ENCODE measurements at places on chromosomes 12 and 14.

GRCh38 chr12:2628401-2628800 is 166.4 kb upstream of the FKBP4 start:
- H3K36me3 ChIP-seq = no peaks in the 10 kb centered on the region
- no peak for DNase-seq
- H3K27ac ChIP-seq = no peak overlapping the region
- no peaks in the 10 kb centered on the region for H3K4me1 ChIP-seq
- peaks cover 26% of the 10 kb centered on the region for H3K27me3 ChIP-seq

DNA sequence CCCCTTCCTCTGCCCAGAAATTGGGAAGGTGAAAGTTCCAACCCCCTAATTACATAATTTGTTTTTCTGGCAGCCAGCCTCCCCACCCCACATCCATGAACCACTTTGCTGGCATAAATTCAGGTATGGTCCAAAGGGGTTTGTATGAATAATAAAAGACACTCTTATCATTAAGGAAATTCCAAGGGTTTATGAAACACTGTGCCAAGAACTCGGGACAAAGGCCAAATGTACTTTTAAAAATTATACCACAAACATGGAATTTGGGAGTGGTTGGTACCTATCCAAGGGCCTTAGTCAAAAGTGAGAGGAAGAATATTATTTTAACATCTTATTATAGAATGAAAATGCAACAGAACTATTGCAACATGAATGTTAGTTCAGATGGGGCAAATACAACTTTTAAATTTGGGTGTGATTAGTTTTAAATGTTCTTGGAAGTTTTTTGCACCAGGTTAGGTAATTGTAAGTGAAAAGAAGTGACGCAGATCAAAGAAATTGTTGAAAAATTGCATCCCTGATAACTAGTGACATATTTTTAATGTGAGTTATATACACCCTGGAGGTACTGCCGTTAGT is 217.8 kb downstream of the TMEM117 start:
- no peaks in the 10 kb centered on the region for H3K36me3 ChIP-seq
- H3K4me1 ChIP-seq = no peaks in the 10 kb centered on the region
- no peaks in the 10 kb centered on the region for H3K27me3 ChIP-seq
- no peak overlapping the region for H3K4me3 ChIP-seq

GRCh38 chr14:88829188-88829587 is 4.7 kb downstream of the TTC8 start:
- H3K4me3 ChIP-seq = no peak overlapping the region
- peaks cover 7% of the 10 kb centered on the region for H3K27me3 ChIP-seq
- no peaks in the 10 kb centered on the region for H3K36me3 ChIP-seq
- H3K27ac ChIP-seq = no peak overlapping the region
- no peak for DNase-seq

GRCh38 chr14:90970167-90970600 is 90.3 kb downstream of the RPS6KA5 start:
- H3K36me3 ChIP-seq = peaks cover 63% of the 10 kb centered on the region
- peak overlapping the region; percentile 45 for H3K4me3 ChIP-seq
- H3K4me1 ChIP-seq = peaks cover 37% of the 10 kb centered on the region
- no peak for DNase-seq

DNA sequence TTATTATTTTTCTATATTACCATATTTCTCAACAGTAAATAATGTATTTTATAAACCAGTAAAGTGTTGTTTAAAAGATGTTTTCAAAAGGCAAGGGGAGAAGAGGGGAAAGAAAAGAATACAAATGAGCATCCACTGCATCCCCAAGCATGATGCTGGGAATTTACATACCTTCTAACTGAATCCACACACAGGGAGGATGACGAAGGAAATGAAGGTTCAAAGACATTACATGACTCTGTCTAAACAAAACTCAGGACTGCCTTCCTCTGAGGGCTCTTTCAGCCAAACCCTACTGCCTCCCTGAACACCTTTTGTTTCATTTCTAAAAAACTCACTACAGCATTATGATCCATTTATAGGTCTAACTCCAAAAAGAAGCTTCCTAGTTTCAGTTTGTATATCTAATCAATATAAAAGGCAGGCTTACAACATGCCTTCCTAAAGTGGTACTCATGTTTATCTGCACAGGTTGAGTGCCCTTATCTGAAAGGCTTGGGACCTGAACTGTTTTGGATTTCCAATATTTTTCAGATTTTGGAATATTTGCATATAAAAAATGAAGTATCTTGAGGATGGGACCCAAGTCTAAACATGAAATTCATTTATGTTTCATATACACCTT is 30.3 kb downstream of the DICER1 start:
- H3K4me1 ChIP-seq = peaks cover 9% of the 10 kb centered on the region
- no peak overlapping the region for H3K4me3 ChIP-seq
- DNase-seq = no peak
- no peak overlapping the region for H3K27ac ChIP-seq
- no peaks in the 10 kb centered on the region for H3K27me3 ChIP-seq

- no peak for DNase-seq
- H3K27ac ChIP-seq = no peak overlapping the region
- no peaks in the 10 kb centered on the region for H3K36me3 ChIP-seq
- H3K4me3 ChIP-seq = no peak overlapping the region
- H3K4me1 ChIP-seq = no peaks in the 10 kb centered on the region
- no peaks in the 10 kb centered on the region for H3K27me3 ChIP-seq
Observed at GRCh38 chr12:84148335-84148734, 764.3 kb downstream of the SLC6A15 start.

DNA sequence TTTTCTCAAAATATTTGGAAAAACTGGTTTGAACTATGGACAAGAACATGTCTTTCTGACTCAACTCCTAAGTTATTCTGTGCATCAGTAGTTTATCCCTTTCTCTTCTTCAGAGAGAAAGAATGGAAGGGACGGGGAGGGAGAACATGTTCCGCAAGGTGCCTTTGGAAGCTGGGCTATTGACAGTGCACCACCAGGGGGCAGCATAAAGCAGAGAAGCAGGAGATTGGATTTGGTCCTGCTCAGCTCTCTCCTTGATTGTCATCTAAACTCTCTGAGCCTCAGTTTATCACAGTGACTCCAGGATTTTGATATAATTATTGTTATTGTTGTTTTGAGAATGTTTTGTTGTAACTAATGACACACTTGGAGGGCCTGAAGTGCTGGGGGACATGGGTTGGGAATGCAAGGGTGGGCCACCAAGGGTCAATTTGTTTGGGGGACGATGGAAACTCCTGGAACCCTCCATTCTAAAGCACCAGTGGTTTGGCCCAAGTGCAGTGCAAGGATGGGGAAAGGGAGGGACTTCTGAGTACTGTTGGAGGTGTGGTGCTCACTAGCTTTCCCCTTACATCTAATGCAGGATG is 45.3 kb upstream of the ANO6 start:
- H3K36me3 ChIP-seq = peaks cover 2% of the 10 kb centered on the region
- no peaks in the 10 kb centered on the region for H3K4me1 ChIP-seq

DNA sequence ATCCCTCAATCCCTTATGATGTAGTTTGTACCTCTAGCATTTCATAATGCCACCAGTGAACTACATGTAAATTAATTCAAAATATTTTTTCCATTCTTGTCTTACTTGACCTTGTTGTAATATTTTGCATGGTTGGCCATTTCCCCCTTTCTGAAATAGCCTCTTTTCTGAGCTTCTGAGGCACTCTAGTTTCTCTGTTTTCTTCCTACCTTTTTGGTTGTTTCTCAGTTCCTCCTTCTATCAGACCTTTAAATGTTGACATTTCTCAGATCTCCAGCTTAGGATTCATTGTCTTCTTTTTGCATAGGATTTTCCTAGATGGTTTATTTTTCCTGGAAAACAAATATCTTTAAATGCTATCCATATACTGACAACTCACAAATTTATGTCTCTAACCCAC is 9.8 kb upstream of the RMST start:
- H3K27me3 ChIP-seq = no peaks in the 10 kb centered on the region
- no peaks in the 10 kb centered on the region for H3K4me1 ChIP-seq
- no peak overlapping the region for H3K27ac ChIP-seq
- H3K4me3 ChIP-seq = no peak overlapping the region
- H3K36me3 ChIP-seq = no peaks in the 10 kb centered on the region

GRCh38 chr12:66664076-66664475 is 14.8 kb downstream of the GRIP1 start:
- H3K27me3 ChIP-seq = peaks cover 12% of the 10 kb centered on the region
- DNase-seq = no peak
- no peak overlapping the region for H3K27ac ChIP-seq
- H3K36me3 ChIP-seq = no peaks in the 10 kb centered on the region
- no peaks in the 10 kb centered on the region for H3K4me1 ChIP-seq

GRCh38 chr14:50924843-50925242 is 19.4 kb downstream of the PYGL start:
- no peak overlapping the region for H3K27ac ChIP-seq
- H3K4me3 ChIP-seq = no peak overlapping the region
- DNase-seq = no peak
- H3K27me3 ChIP-seq = peaks cover 12% of the 10 kb centered on the region
- H3K36me3 ChIP-seq = no peaks in the 10 kb centered on the region
- no peaks in the 10 kb centered on the region for H3K4me1 ChIP-seq

DNA sequence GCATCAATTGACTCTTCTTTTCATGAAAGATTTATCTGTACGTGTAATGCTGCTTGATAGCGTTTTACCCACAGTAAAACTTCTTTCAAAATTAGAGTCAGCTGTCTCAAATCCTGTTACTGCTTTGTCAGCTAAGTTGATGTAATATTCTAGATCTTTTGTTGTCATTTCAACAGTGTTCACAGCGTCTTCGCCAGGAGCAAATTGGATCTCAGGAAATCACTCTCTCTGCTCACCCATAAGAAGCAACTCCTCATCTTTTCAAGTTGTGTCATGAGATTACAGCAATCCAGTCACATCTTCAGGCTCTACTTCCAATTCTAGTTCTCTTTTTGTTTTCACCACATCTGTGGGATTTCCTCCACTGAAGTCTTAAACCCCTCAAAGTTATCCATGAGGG is 9.5 kb downstream of the PCNX1 start:
- no peak for DNase-seq
- H3K36me3 ChIP-seq = peaks cover 43% of the 10 kb centered on the region
- peak overlapping the region; percentile 37 for H3K27ac ChIP-seq
- no peaks in the 10 kb centered on the region for H3K27me3 ChIP-seq

GRCh38 chr14:53851394-53852090 is 105.1 kb downstream of the BMP4 start:
- H3K27ac ChIP-seq = no peak overlapping the region
- no peak overlapping the region for H3K4me3 ChIP-seq
- no peaks in the 10 kb centered on the region for H3K27me3 ChIP-seq
- no peak for DNase-seq

GRCh38 chr12:131155131-131155530 is 201.4 kb downstream of the ADGRD1 start:
- no peak overlapping the region for H3K27ac ChIP-seq
- H3K4me3 ChIP-seq = no peak overlapping the region
- no peaks in the 10 kb centered on the region for H3K4me1 ChIP-seq
- H3K36me3 ChIP-seq = no peaks in the 10 kb centered on the region

DNA sequence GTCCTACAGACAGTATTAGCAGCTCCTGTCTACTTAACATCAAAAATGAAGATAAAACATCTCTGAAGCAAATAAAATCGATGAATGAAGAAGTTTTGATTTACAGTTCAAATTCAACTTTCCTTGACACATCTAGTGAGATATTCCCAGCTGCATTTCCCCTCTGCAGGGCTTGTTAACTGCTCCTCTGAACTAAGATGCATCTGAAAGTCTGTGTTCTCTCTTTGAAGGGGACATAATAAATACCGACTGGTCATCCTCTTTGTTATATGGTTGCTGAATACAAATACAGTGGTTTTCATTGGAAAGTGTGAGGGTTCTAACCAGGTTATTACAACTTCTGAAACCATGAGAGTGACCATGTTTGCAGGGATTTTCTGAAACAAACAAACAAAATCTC is 266.4 kb upstream of the SLC16A7 start:
- no peaks in the 10 kb centered on the region for H3K4me1 ChIP-seq
- no peak for DNase-seq
- no peak overlapping the region for H3K27ac ChIP-seq
- no peak overlapping the region for H3K4me3 ChIP-seq

DNA sequence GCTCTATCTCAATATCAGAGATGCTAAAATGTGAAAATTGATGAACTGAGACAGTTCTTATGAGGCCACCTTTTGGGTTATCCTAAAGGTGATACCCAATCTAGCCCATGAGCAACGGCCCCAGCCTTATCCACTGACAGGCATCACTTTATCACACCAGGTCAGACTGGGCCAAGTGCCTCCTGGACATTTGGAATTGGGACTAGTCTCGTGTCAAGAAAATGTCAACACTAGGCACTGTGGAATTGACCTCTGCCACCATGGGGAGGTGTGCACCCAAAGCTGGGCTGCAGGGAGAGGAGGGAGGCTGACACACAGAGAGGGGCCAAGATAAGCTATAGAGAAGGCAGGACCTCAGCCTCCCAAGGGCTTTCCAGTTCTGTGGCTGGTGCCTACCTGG is 78.5 kb upstream of the ZFP36L1 start:
- H3K27ac ChIP-seq = no peak overlapping the region
- H3K36me3 ChIP-seq = peaks cover 6% of the 10 kb centered on the region
- no peaks in the 10 kb centered on the region for H3K4me1 ChIP-seq
- H3K4me3 ChIP-seq = no peak overlapping the region
- DNase-seq = no peak

GRCh38 chr12:121475279-121475678 is 75.4 kb downstream of the RNF34 start:
- peaks cover 2% of the 10 kb centered on the region for H3K4me1 ChIP-seq
- H3K27ac ChIP-seq = no peak overlapping the region
- no peak for DNase-seq

- H3K27ac ChIP-seq = no peak overlapping the region
- peaks cover 71% of the 10 kb centered on the region for H3K36me3 ChIP-seq
- H3K4me1 ChIP-seq = peaks cover 7% of the 10 kb centered on the region
- no peak overlapping the region for H3K4me3 ChIP-seq
- no peak for DNase-seq
Observed at GRCh38 chr12:11868027-11868426, 202.7 kb upstream of the BCL2L14 start.

DNA sequence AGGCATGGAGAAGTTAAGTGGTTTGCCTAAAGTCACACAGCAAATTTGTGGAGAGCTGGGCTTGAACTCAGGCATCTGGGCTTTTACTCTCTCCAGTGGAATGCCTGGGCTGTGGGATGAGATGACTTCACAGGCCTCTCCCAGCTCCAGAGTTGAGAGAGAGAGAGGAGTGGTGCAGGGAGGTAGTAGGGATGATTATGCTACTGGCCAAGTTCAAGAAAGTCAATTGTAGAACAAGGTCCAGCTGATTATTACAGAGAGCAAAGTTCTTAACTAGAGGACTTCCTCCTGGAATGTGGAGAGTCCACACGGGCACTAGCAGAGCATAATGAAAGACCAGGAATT is 769 bp upstream of the EMP1 start:
- peaks cover 3% of the 10 kb centered on the region for H3K36me3 ChIP-seq
- peak overlapping the region; percentile 72 for H3K4me3 ChIP-seq
- peak overlapping the region; percentile 87 for H3K27ac ChIP-seq
- DNase-seq = no peak
- H3K4me1 ChIP-seq = peaks cover 54% of the 10 kb centered on the region

DNA sequence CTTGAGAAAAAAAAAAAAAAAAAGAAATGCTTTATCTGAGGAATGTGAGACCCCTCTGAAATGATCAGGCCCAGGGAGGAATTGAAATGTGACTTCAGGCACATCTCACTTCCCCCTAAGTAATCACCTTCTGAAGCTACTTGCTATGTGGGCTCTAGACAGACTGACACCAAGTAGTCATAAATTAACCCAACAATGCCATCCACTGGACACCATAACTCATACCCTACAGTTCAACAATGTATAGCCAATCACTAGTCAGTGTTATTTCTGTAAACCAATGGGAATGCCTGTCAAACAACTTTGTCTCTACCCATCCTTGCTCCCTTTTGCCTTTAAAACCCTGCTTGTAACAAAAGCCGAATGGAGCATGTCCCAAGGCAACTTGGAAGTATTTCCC is 182.7 kb upstream of the TMPO start:
- H3K27ac ChIP-seq = no peak overlapping the region
- H3K4me1 ChIP-seq = no peaks in the 10 kb centered on the region
- H3K4me3 ChIP-seq = no peak overlapping the region
- DNase-seq = no peak

Measured in activated CD4-positive, alpha-beta T cell treated with anti-CD3 and anti-CD28 coated beads, Interleukin-2, amount 10 ng/mL, durations not matched to agents 7 days and 5 days (primary cell).